Activated CD4-positive, alpha-beta T cell treated with anti-CD3 and anti-CD28 coated beads, Interleukin-2, amount 10 ng/mL, durations not matched to agents 24 days and 14 days (primary cell): ENCODE measurements at places on chromosomes 4 and X. TPM values are rescaled to one million over a fixed set of nuclear protein-coding genes. Genes with fewer than 3 reads are reported as not detected.

RPS6KA6 gene
- not detected in 2 replicates for total RNA-seq

SMIM10L2A gene
- 1.2 and 1.3 TPM in 2 replicates for total RNA-seq

CORIN gene
- 0.51 TPM in 1 of 2 replicates, not detected in the other for total RNA-seq

PABPC1L2B gene
- total RNA-seq, result not detected in 2 replicates

ADRA2C gene
- total RNA-seq, result not detected in 2 replicates
